ENCODE measurements at places on chromosomes 7 and 10.

DNA sequence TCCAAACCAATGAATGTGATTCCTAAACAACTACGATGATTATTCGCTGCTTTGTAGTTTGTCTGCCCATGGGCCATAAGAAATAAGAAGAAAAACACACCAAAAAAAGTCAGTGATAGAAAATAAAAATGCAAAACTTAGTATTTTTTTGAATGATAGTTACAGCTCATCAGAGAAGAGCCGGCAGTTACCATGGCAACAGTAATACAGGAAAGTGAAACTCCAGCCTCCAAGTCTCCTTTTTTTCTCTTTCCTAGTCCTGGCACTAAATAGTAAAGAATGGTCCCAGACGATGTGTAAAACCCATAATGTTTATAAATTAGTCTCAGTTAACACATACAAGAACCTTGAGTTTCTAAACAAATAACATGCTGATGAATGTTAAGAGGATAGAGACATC lies 21.6 kb upstream of the LHFPL3 start:
- DNase-seq, result no peak

- no peak for DNase-seq
Observed at GRCh38 chr7:103735377-103735776, 254.1 kb downstream of the RELN start.

DNA sequence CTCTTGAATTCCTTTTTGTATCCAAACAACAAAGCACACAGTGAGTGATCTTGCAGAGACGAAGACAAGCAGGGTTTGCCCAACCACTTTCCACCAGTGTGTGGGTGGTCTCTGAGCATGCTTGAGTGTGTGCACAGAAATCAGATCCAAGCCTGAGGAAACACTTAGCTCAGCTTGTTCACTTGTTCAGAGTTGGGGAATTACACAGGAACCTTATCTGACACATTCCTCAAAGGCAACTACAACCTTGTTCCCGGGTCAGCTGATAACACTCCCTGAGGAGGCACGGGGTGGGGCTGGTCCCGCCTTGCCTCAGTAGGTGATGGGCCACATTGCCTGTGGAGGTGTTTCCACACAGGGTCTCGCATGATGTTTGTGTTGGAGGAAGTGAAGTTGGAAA lies 216.9 kb downstream of the DYNC1I1 start:
- DNase-seq, result no peak

GRCh38 chr10:10847387-10847786 lies 170.3 kb upstream of the CELF2 start:
- DNase-seq, result no peak

DNA sequence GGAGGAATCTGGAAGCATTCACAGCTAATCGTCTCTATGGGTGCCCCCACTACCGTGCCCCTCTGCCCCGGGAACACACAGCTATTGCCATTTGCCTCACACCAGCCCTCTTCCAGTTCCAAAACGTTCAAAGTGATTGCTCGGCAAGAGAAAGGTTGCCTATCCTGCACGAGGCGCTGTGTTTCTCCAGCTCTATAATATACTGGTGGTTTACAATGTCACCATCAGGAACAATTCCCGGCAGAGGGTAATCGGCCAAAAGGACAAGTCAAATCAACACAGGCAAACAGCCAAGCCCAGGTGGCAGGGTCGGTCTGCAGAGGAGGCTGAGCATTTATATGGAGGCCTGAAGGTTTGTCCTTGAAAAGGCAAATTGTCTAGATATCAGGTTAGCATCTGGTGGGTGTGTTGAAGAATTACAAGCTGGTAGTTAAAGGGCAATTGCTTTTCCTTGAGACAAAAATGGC lies 29.2 kb upstream of the TNS3 start:
- DNase-seq, result no peak

GRCh38 chr7:21103426-21104123 lies 316.9 kb upstream of the SP8 start:
- no peak for DNase-seq

DNA sequence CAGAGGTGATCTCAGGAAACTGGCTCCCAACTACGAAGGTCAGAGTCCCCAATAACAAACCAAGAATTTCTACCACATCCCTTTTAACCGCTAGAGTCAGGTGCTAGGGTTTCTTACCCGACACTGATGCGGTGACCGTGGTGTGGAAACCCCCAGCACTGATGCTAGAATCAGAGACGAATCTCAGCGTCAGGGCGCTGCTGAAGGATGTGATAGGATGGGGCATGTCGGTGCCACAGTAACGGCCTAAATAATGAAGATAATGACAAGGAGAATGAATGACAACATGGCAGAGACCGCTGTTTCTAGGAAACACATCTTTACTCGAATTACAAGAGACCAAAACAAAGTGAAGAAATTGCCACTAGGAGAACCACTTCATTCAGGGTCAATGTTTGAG lies 131.1 kb upstream of the RSU1 start:
- DNase-seq, result peak; percentile 64

DNA sequence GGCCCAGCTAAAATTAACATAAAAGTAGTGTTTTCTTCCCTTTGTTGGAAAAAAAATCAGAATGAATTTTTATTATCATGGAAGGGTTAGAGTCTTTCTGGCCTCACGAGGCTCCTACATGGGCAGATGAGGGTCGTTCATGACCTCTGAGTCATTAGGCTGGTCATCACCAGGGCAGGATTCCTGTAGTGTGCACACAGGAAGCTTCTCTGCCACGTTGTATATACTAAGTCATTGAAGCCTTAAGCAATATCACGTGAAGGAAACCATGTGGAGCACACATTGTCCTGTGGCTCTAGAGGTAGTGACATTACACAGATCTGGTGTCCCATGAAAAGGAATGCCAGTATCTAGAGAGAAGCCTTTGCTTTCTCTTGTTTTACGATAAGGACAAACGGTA lies 84.7 kb upstream of the C1QL3 start:
- no peak for DNase-seq

- no peak for DNase-seq
Observed at GRCh38 chr10:98967601-98968000, 268.1 kb downstream of the HPSE2 start.

DNA sequence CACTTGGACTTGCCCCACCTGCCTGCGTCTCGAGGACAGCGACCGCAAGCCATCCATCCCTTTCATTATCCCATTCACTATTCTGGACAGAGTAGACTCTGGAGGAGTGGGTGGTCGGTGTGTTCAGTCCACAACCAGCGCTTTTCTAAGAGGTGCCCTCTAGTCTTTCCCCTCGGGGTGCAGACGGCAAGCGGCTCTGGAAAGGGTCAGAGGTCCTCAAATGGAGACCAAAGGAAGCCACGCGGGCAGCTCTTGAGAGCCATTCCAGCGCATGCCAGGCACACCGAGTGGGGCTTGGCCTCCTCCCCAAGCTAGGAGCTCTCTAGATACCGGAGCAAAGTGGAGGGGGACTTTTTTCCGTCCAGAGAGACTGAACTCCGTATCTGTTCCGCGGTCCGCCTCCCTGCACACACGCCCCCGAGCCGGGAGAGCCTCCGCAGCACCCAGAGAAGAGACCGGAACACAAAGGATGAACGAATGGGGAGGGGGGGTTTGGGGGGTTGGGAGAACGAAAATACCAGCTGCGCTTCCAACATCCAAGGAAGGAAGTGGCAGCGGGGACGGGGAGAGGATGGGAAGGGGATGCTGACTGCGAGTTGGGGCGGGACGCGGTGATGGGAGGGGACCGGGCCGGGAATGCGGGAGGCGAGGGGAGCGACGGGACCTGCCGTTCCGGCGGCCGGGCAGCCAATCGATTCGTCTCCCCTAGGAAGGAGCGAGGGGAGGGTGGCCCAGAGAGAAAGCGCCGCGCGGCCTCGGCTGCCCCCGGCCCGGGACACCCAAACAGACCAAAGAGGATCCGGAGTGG lies 515 bp downstream of the GSDME start:
- DNase-seq, result peak; percentile 11
